NCI-H2107 (cell line): ENCODE measurements at places on chromosomes 11 and 22.

GRCh38 chr11:117327567-117328374 lies at the start of gene CEP164:
TSS of gene CEP164 (plus strand) at chr11:117327854. CDS start at chr11:117338587, 10,733 bp downstream.
- peak; percentile 89 for DNase-seq

DNA sequence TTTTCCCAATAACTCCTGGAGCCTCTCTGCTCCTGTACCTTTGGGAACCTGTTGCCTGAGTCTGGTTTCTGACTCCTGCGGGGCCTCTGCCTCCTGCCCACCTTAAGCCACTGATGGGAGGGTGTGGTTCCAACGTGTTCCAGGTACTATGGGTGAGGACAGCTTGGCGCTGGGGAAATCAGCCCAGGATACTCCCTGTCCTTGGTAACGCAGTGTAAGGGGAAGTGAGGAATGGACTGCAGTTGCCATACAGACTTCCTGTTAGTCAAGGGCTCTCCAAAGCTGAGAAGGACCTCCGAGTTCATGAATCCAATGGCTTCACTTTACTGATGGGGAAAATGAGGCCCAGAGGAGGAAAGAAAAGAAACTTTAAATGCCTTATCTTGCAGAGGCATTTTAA lies 1.2 kb upstream of the MARK2 start:
- no peak for DNase-seq

GRCh38 chr22:38950527-38951295 lies 6.7 kb upstream of the APOBEC3A start:
- DNase-seq, result no peak

GRCh38 chr22:48309836-48310235 lies 1517.8 kb downstream of the BRD1 start:
- DNase-seq, result no peak

DNA sequence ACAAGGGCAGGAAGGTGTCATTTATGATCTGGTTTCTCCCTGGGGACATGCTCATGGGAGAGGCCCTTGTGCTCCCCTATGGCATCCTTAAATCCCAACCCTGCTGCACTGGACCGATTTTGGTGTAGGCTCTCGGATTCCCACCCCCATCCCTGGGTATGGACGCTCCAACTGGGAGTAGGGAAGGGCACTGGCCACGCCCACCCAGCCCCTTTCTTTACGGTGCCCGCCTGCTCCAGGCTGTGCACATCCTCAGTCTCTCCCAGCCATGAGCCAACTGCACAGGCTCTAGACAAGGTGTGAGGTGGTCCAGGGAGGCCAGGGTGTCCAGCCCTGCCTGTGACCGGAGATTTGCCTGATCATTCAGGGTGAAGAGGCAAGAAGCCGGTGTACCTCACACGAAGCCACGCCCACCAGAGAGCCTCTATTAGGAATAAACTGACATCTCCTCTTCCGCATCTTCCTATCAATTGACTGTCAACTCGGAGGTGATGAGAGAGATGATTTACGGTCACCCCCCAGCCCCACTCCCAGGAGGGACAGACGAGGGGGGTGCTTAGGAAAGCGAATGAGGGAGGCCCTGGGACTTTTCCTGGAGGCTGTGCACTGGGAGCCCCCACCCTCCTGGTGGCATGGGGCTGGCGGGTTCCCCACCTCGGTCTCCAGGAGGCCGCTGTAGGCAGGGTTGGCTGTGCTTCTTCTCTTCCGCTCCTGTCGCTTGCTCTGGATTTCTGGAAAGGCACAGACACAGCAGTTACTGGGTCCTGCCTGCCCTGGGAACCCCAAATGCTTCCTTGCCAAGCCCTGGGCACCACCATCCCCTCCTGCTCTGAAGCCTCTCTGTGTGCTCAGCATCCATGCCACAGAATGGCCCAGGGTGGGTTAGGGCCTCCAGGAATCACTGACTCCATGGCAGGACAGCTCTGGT lies 116.7 kb downstream of the PHF21B start:
- no peak for DNase-seq

GRCh38 chr22:29701155-29701999 lies 18.4 kb upstream of the CABP7 start:
- no peak for DNase-seq
